ENCODE measurements at places on chromosomes 2 and 18.

DNA sequence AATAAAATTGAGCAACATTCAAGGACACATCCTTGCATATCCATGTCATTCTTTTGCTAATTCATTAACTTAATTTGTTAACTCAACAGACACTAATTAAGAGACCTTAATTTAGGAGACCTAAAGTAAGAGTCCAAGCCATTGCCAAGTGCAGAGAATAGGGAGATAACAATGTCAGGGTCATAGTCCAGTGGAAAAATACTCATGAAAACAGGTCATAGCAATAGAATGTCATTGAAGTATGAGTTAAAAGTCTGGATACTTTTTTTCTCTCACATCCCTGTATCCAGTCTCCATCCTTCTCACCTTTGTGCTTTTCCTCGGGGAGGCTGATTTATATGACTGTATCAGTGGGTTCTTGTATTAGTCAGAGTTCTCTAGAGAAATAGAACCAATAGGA lies 26.6 kb upstream of the DPP4 start:
- DNase-seq = no peak

DNA sequence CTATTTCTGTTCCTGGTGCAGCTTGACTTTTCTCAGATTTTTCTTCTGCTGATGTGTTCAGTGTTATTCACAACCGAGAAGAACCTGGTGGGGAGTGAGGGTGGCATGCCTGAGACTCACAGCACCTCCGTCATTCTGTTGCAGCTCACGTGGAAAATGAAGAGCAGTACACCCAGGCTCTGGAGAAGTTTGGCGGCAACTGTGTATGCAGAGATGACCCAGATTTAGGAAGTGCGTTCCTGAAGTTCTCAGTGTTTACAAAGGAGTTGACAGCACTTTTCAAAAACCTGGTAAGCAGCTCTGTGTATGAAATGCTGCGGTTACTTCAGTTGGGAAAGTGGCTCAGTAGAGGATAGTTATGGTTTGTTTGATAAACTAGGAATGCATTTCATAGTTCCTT lies 90.5 kb downstream of the ASAP2 start:
- no peak for DNase-seq

GRCh38 chr2:239928391-239929350 lies 96.5 kb downstream of the NDUFA10 start:
- DNase-seq = no peak

DNA sequence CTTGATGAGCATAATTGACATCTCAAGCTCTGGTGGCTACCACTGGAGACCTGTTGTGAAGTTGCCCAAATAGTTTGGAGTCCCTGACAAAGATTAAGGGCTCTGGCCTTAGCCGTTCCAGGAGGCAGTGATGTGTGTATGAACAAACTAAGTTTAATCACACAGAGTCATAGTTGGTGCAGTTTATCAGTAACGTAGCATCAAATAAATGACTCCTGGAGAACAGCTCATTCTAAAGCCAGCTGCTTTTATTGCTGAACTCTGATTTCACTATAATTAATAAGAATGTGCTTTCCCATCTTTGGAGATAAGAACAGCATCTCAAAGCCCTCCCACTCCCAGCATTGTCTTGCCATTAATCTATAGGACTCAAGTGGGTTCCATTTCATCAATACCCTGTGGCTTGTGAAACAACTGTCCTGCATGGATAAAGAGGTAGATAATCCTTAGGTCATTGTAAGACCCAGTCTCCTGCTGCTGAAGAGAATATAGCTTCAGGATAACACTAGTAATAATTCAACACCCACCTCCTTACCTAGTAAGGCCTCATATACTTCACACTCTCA lies 211.4 kb upstream of the THUMPD2 start:
- DNase-seq = no peak

DNA sequence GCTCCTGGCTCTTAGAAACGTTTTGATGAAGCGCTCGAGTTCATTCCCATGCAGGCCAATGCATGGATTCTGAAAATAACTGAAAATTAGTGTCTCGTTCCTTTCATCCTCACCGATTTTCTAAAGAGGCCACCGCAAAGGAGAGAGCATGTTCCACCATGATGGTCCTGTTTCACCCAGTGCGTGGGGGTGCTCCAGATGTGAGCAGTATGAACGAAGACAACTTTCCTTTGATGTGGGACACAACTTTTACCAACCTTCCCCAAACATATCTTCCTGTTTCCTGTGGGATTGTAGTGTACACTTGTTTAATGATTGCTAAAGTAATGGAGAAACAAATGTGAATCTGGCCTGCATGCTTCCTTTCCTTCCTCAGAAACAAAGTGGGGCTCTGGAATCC lies 114.5 kb downstream of the PRPF40A start:
- DNase-seq = peak; percentile 34

DNA sequence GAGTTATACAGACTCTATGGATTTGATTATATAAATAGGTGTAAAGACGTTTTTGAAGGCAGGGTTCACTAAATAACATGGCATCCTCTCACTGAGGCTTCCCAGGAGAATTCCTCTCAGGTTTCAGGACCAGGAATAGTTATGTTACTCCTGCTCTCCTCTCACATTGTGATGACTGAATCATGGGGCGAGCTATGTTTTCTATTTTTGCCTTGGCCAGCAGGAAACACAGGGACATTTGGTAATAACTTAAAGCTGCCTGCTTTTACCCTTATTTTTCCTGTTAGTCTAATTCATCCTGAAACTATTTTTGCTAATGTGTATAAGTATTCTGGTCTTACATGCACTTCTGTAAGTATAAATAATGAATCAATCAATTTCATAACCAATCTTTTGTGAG lies 115.3 kb upstream of the ITGB6 start:
- peak; percentile 63 for DNase-seq

DNA sequence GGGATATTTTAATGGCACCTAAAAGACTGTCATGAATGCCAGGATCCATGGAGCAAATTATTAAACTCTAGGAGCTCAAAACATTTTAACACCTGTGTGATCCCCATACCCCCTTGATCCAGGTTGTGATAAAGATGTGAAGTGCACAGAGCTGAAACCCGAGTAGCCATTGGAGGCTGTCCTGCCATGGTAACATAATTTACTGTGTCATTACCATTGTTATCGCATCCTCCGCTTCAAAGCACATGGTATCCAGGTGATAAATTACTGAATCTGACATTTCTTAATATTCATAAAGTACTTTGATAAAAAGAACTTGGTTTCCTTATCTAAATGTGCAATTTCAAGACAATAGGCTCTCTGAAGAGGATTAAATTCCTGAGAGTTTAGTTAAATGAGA lies 109.3 kb downstream of the CHST9 start:
- DNase-seq = no peak

- no peak for DNase-seq
Measured at GRCh38 chr18:67694787-67695186, 178.3 kb upstream of the DSEL start.

GRCh38 chr2:145344076-145344724 lies 824.3 kb upstream of the ZEB2 start:
- DNase-seq = peak; percentile 2

DNA sequence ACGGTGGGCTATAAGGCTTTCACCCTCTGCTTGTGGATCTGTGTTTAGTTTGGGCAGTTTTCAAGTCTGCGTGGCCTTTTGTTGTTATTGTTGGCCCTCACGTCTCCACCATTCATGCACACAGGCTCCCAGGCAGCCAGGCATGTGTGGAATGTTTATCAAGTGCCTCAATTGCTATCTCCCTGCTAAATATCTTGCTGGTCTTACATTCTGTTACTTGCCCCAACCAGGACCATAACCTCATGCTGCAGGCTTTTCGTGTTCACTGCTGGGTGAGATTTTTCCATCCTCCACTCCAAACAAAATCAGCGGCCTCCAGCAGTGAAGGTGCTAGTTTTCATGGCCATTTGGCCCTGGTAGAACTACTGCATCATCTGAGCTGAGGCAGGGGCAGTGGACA lies 63.0 kb upstream of the DSC1 start:
- DNase-seq = no peak

GRCh38 chr18:79604205-79604912 lies 75.2 kb upstream of the CTDP1 start:
- no peak for DNase-seq

- DNase-seq = no peak
Measured at GRCh38 chr2:53473775-53474311, 293.8 kb upstream of the CHAC2 start.
